ENCODE measurements at places on chromosomes 16 and 17. TPM values are rescaled to one million over a fixed set of nuclear protein-coding genes. Genes with fewer than 3 reads are reported as not detected.

- H3K27ac ChIP-seq, result no peak overlapping the region
- no peaks in the 10 kb centered on the region for H3K4me1 ChIP-seq
- no peak for DNase-seq
- no peak overlapping the region for H3K4me3 ChIP-seq
These were observed 127.9 kb upstream of the CPHXL start for GRCh38 chr16:75854152-75854551.

DNA sequence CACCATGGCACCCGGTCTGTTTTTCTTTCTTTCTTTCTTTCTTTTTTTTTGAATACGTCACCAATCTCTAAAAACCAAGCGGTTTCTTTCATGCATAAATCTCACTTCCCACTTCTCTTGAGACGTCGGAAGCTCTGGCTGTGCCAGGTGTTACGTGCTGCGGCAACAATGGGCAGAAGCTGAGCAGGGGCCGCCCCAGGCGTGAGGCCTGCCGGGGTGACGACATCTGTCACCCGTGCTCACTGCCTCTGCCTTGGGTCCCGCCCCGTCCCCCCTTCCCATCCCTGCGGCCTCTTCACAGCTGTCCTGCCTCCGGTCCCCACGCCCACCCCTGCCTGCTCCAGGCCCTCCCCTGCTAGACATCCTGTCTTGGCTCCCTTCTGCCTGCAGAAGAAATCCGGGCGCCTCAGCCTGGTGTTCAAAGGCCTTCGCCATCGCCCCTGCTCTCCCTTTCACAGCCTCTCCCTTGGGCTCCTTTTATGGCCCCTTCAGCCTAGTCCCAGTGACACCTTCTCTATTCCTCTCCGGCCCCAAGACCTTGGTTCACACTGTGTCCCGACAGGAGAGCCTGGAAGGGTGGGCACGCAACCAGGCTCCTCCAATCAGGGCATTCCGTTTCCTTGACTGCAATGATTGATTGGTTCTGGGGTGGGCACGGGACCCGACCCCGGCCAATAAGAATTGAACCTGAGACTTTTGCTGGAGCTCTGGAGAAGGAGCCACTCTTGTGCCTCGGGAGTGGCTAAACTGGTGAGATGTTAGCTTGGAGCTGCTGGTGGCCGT, 4.8 kb downstream of the P2RX1 start:
- no peak overlapping the region for H3K27ac ChIP-seq
- H3K27me3 ChIP-seq, result no peaks in the 10 kb centered on the region
- DNase-seq, result peak; percentile 59
- no peaks in the 10 kb centered on the region for H3K36me3 ChIP-seq
- H3K4me3 ChIP-seq, result no peak overlapping the region
- no peaks in the 10 kb centered on the region for H3K4me1 ChIP-seq

DNA sequence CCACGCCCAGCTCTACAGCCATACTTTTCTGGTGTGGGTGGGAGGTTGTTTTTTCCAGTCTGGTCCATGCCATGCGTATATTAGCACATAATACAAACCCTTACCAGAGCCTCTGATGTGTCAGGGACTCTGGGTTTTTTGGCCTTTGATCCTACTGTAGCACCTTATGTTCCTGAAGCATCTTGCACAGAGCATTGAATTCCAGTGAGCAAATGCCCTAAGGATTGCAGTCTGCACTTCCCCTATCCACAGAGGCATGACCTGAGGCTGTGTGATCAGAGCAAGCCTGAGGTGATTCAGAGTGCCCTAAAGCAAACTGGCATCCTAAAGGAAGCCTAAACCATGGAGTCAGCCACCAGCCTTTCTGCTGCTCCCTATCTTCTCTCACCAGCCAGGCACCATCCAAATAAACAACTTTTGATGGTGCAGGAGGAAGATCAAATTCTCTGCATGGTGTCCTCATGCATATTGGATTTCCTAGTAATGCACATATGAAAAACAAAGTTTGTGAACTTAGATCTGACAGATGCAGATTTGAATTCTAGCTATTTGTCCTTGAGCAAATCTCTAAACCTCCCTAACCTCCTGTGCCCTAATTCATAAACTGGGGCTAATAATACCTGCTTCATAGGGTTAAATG, 41.2 kb upstream of the HAS3 start:
- H3K4me1 ChIP-seq, result peaks cover 12% of the 10 kb centered on the region
- no peak overlapping the region for H3K27ac ChIP-seq
- H3K36me3 ChIP-seq, result 0 out of 2 replicates have a peak, but pooled peaks cover 1% of the 10 kb centered on the region
- no peaks in the 10 kb centered on the region for H3K27me3 ChIP-seq
- no peak overlapping the region for H3K4me3 ChIP-seq
- no peak for DNase-seq

DNA sequence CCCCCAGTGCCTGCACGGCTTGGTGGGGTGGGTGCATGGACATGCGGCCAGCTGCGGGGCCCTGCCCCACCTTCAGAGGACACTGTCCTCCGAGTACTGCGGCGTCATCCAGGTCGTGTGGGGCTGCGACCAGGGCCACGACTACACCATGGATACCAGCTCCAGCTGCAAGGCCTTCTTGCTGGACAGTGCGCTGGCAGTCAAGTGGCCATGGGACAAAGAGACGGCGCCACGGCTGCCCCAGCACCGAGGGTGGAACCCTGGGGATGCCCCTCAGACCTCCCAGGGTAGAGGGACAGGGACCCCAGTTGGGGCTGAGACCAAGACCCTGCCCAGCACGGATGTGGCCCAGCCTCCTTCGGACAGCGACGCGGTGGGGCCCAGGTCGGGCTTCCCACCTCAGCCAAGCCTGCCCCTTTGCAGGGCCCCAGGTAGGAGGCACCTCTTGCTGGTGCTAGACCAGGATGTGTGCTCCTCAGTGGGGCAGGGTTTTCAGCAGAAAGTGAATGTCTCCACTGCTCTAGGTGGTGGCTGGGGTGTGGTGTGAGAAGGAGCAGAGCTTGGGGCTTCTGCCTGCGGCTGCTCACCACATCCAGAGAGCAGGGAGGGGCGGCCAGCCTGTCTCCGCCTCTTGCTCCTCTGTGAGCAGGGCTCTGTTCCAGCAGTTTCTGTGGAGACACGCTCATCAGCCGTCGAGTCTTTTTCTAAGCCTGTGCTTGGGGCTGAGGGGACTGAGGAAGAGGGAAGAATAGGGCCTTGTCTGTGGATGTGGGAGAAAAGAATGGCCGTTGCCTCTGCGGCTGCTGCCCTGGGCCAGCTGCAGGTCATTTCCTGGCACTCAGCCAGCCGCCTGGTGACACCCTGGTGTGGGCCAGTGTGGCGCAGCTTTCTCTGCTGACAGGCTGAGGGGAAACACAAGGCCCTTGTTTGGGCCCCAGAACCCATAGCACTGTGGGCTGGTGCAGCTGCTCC, 2.2 kb downstream of the ZNF276 start:
- no peak overlapping the region for H3K27ac ChIP-seq
- peaks cover 7% of the 10 kb centered on the region for H3K27me3 ChIP-seq
- H3K4me3 ChIP-seq, result peak overlapping the region; percentile 65
- peaks cover 33% of the 10 kb centered on the region for H3K36me3 ChIP-seq
- DNase-seq, result no peak

- H3K27me3 ChIP-seq, result no peaks in the 10 kb centered on the region
- H3K36me3 ChIP-seq, result peaks cover 3% of the 10 kb centered on the region
- peak; percentile 91 for DNase-seq
These were observed 148.3 kb downstream of the KATNIP start for GRCh38 chr16:27698266-27698665.

GRCh38 chr17:52106638-52107261, 51.8 kb downstream of the CA10 start:
- no peak for DNase-seq
- no peak overlapping the region for H3K4me3 ChIP-seq
- H3K4me1 ChIP-seq, result peaks cover 3% of the 10 kb centered on the region
- no peak overlapping the region for H3K27ac ChIP-seq
- H3K36me3 ChIP-seq, result no peaks in the 10 kb centered on the region

DNA sequence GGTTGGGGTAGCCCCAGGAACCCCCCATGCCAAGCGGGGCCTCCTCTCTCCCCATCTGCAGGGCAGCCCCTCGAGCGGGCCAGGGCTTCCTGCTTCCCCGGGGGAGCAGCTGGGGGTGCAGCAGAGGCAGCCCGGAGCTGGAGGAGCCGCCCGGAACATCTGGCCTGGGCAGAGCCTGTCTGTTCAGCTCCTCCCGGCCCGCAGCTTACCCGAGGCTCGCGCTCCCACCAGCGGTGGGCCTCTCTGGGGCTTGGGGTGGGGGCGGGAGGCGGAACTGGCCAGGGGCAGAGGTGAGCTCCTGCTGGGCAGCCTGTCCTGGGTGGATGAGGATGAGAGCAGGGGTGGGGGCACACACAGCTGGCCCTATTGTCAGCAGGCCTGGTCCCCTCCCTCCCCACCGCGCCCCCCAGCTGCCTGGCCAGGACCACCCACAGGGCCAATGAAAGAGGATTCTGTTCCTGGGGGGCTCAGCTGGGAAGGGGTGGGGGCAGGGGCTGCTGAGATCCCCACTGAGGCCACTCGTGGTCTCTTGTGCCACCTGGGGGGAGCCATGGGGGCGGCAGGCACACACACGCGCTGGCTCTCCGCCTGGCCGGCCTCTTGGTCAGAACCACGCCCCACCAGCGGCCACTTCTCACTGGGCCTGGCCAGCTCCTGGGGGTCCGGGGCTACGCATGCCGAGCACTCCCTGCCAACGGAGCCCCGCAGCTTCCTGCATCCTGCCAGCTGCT, 34.7 kb downstream of the BAHCC1 start:
- no peaks in the 10 kb centered on the region for H3K4me1 ChIP-seq
- H3K36me3 ChIP-seq, result no peaks in the 10 kb centered on the region
- no peaks in the 10 kb centered on the region for H3K27me3 ChIP-seq
- H3K4me3 ChIP-seq, result no peak overlapping the region

DNA sequence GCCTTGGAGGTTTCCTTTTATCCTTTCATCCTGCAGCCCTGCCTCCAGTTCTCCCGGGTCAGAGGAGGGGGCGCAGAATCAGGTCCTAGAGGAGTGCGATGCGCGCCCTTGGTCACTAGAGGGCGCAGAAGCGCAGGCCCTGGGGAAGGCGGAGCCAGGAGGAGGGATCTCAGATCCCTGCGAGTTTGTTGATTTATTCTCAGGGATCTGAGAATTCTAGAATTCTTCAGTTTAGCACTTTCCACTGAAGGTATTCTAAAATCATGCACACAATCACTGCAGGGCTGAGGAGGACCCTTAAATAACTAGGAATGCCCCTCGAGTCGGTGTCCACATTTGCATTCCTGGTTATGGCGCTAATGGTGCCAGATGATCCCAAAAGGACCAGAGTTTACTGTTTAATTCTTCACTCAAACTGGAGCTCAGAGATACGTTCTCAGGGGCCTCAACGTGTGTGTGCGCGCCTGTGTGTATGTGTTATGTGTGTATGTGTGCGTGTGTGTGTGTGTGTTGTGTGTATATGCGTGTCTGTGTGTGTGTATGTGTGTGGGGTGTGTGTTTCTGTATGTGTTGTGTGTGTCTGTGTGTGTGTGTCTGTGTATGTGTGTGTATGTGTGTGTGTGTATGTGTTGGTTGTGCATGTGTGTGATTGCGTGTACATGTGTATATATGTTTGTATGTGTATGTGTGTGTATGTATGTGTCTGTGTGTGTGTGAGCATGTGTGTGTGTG, 6.9 kb upstream of the ELAC2 start:
- H3K4me1 ChIP-seq, result no peaks in the 10 kb centered on the region
- H3K27me3 ChIP-seq, result no peaks in the 10 kb centered on the region
- peak; percentile 92 for DNase-seq
- no peaks in the 10 kb centered on the region for H3K36me3 ChIP-seq
- no peak overlapping the region for H3K27ac ChIP-seq
- H3K4me3 ChIP-seq, result peak overlapping the region; percentile 39

- H3K27ac ChIP-seq, result no peak overlapping the region
- no peak overlapping the region for H3K4me3 ChIP-seq
- no peaks in the 10 kb centered on the region for H3K36me3 ChIP-seq
- DNase-seq, result no peak
- no peaks in the 10 kb centered on the region for H3K4me1 ChIP-seq
These were observed 15.6 kb downstream of the MOSMO start for GRCh38 chr16:22023505-22023904.

DNA sequence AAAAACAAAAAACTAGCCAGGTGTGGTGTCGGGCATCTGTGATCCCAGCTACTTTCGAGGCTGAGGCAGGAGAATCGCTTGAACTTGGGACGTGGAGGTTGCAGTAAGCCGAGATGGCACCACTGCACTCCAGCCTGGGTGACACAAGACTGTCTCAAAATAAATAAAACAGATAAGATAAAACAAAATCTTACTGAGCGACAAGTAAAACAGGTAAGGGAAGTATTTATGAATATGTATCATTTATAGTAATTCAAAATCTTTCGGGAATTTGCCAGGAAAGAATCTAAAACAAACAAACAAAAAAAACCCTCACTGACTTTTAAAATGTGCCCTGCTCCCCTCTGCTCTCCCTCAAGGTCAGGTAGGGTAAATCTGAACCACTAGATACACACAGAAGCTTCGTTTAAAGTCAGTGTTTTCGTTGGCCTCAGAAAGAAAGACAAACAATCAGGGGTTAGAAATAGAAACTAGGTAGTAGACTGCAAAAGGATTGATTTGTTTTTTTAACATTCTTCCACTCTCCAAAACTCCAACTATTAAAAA, 2.1 kb downstream of the PRPSAP1 start:
- no peak for DNase-seq
- no peaks in the 10 kb centered on the region for H3K27me3 ChIP-seq
- peak overlapping the region; percentile 80 for H3K4me3 ChIP-seq
- H3K4me1 ChIP-seq, result no peaks in the 10 kb centered on the region
- H3K36me3 ChIP-seq, result peaks cover 5% of the 10 kb centered on the region

GRCh38 chr16:23389201-23389600, 63.8 kb downstream of the COG7 start:
- H3K27ac ChIP-seq, result no peak overlapping the region
- H3K4me1 ChIP-seq, result no peaks in the 10 kb centered on the region
- DNase-seq, result no peak
- peaks cover 13% of the 10 kb centered on the region for H3K36me3 ChIP-seq
- no peaks in the 10 kb centered on the region for H3K27me3 ChIP-seq

DNA sequence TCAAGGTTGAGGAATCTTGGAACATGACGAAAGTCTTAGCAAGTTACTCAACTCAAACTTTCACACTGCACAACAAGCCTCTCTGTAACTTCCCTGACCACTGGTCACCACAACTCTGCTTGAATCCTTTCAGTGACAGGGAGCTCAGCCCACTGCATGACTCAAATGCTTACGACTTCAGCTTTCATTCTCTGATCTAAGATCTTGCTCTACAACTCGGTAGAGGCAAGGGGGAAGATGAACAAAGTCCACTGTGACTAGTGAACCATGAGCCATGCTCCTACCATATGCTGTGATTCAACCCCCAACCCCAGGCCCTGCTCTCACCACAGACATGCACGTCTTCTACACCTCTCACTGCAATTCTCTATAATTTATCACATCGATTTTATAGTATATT, 160.9 kb downstream of the SLC39A11 start:
- H3K4me1 ChIP-seq, result no peaks in the 10 kb centered on the region
- no peak for DNase-seq
- no peaks in the 10 kb centered on the region for H3K27me3 ChIP-seq

GRCh38 chr16:67326472-67327309, at the start of the genes KCTD19 and LRRC36:
Gene KCTD19 (minus strand): TSS chr16:67326741. CDS start chr16:67326707, 34 bp downstream.
Gene LRRC36 (plus strand): TSS chr16:67326815. CDS start chr16:67326863, 48 bp downstream.
- H3K4me3 ChIP-seq, result peak within 1 kb of the TSS; percentile 58
- H3K36me3 ChIP-seq, result no peaks in the 10 kb centered on the region
- DNase-seq, result peak; percentile 97
- H3K27ac ChIP-seq, result no peak within 1 kb of the TSS
- H3K27me3 ChIP-seq, result peaks cover 3% of the 10 kb centered on the region

The CIITA gene
- total RNA-seq, result not detected

The NXPH3 gene
- 1.3 TPM for total RNA-seq

The QPRT gene
- total RNA-seq, result 107 TPM

The KCNJ12 gene
- total RNA-seq, result 0.29 TPM

The MYL4 gene
- total RNA-seq, result 0.26 TPM

The GINS2 gene
- 52.7 TPM for total RNA-seq

The USP6 gene
- 0.18 TPM for total RNA-seq

The SLC35B1 gene
- 58.9 TPM for total RNA-seq

The MAF gene
- total RNA-seq, result 4.9 TPM

The KRTAP3-2 gene
- total RNA-seq, result not detected
